ENCODE measurements at places on chromosomes 16 and 17.

DNA sequence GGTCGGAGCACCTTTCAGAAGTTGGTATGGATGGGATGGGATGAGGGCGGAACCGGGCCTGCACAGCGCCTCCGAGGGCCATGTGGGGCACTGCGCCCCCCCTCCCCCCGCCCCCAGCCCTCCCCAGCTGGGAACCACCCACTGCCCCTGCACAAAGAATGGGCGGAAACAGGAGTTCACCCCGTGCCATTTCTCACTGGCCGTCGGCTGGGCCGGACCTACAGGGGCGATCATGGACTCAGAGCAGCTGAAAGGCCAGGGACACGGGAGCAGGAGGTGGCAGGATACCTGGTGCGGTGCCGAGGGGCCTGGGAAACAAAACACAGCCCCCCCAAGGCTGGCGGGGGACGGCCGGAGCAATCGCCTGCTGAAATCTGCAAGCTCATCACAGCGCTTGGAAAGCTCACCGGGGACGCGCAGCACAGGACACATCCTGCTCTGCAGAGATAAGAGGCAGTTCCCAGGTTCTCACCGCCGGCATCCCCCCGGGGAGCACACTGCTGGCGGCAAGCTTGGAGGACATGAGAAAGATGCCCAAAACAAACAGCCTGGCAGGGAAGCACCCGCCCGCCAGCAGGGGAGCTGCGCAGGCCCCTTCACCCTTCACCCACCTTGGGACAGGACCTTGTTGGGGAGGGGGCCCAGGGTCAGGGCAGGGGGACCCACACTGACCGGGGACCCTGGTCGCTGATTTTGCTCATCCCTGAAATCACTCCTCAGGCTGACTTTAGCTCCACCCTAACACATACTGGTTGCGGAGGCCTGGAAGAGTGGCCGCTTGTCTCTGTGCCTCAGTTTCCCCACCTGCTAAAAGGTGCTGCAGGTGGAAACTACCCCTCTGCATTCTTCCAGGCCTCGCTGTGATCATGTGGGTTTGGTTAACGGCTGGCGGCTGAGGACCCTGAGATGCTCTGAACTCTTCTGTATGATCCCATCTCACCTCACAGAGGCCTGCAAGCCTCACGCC is 263.9 kb downstream of the C16orf95 start:
- no peak for DNase-seq

DNA sequence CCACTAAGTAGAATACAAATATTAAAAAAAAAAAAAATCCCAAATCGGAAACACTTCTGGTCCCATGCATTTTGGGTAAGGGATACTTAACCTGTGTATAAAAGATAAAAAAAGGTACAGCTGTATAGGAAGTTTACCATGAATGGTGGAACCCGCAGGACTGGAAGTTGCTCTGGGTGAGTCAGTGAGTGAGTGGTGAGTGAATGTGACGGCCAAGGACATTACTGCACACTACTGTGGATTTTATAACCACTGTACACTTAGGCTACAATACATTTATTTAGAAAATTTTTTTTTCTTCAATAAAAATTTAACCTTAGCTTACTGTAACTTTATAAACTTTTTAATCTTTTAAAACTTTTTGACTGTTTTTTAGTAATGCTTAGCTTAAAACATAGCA is 71.3 kb upstream of the BCAR1 start:
- no peak for DNase-seq

DNA sequence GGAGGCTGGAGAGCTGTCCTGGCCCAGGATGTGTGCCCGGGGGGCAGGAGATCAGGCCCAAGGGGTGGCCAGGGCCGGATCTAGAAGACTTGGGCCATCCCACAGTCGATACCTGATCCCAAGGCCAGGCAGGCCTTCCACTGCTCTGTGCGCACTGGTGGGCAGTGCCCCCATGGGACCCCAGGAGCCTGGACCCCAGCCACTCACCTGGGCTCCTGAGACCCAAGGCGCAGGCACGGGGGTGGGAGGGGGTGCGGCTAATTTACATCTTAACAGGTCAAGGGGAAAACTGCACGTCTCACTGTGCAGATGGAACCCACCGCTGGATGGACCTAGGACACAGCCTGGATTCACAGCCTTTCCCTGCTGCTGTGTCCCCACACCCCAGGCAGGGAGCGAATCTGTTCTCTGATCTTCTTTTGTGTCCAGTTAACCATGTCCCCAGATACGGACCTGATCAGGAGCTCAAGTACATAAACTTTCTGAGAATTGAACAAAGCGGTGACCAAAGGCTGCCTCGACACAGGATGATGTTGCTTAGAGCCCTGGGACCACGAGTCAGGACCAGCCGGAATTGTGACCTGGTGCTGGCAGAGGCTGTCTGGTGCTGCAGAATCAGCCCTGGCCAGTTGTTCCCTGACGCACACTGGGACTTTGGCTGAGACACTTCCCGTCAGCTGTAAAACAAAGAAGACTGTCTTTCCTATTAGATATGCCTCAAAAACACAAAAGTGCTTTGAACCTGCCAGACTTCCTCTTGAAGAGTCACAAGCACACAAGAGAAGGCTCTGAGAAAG is 60.6 kb downstream of the TNFRSF13B start:
- DNase-seq = peak; percentile 14

DNA sequence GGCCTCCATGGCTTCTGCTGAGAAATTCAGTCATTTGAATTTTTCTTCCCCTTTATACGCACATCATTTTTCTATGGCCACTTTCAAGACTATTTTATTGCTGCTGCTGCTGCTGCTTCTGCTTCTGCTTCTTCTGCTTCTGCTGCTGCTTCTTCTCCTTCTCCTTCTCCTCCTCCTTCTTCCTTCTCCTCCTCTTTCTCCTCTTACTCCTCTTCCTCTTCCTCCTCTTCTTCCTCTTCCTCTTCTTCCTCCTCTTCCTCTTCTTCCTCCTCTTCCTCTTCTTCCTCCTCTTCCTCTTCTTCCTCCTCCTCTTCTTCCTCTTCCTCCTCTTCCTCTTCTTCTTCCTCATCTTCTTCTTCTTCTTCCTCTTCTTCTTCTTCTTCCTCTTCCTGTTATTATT is 22.4 kb downstream of the CPD start:
- no peak for DNase-seq

- DNase-seq = peak; percentile 49
Observed at GRCh38 chr17:54967621-54968261, 713 bp downstream of the COX11 start.

DNA sequence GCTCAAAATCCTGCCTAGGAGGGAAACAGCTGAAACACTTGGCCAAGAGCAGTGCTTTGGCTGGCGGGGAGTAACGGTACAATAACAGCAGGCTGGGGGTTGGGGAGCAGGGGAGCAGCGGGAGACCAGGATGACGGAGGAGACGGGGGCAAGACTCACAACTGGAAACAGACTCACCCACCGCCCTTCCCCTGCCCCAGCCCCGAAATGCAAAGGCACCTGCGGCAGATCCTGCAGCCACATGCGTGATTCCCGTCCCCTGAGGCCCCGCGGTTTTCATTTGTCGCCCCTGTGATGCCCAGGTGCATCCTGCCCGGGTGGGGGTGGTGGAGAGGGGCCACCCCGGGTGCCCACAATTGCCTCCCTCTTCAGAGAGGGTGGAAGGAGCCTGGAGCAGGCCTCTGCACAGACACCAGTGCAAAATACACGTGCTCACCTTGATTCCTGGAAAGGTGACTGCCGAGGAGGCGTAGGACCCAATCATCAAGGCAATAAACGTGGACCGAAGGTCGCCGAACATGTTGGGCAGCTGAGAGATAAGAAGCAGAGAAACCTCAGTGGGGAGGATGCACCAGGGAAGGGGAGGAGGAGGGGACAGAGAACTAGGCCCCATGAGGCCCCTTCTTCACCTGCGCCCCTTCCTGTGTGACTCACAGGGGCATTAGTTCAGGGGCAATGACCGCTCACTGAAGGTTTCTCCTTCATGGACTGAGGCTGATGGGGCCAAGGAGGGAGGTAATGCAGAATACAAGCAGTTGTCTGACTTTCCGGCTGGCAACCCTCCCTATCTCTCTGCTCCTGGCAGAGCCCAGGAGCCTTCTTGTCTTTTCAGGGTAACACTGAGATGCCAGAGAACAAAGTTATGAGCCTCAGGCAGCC is 30.4 kb upstream of the PITPNA start:
- peak; percentile 90 for DNase-seq

- DNase-seq = no peak
Observed at GRCh38 chr17:57482657-57483056, 226.3 kb downstream of the MSI2 start.

All from colonic mucosa (tissue), 4 donors.